ENCODE measurements at places on chromosomes 7 and 10.

DNA sequence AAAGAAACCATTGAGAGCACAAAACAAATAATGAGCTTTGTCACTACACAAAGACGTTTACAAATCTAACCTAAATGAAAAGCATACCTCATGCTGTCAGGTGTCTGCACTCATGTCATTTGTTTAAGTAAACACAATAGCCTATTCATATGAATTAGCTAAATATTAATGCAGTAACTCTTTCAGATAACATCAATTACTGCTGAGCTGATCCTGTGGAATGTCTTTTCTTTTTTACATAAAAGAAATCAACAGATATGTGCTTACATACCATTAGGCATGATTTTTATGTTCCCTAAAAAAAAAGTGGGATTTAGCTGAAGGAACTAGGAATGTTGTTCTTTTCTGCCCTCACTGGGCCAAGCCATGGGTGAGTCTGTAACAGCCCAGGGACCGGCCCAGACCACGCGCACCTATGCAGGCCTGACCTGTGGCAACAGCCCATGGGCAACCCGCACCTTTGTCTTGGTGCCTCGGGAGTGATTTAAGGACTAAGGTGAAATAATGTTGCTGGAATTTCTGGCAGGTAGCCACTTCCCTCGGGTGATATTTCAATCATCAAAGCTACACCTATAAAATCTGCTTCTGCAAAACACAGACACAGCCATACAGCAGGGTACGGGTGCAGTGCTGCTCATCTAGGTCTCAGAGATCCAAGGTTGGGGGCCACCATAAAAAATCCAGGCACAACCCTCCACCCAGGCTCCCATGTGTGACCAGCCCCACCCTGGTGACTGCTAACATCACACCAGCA, 44.6 kb downstream of the FGFR2 start:
- no peak for DNase-seq

- no peak for DNase-seq
Observed at GRCh38 chr10:76242956-76243355, 811.5 kb downstream of the LRMDA start.

DNA sequence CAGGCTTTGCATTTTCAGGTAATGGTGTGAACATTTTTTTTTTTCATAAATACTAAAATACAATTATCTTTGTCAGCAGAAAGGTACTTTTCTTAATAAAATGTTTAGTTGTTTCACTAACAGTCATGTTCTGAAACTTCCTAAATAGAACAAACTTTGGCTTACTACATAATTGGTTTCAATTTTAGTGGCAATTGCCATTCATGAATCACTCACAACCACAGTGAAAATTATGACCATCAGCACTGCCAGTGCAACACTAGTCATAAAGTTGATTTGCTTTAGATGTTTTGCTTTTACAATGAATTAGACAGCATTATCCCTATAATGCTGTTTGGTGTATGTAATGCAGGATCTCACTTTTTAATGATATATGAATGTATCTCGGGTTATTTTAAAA, 297.6 kb upstream of the PLXDC2 start:
- no peak for DNase-seq

DNA sequence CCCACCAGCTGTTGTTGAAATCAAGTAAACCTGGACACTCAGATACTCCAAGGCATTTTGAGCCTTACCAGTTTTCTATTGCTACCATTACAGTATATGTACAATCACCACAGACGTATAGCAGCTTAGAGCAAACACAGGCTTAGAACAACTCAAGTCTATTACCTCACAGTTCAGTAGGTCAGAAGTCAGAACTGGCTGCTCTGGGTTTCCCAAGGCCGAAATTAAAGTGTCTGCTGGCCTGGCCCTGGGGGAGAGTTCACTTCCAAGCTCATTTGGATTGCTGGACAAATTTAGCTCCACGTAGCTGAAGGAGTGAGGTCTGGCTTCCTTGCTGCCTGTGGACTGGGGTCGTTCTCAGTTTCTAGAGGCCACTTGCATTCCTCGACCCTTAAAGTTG, 260.1 kb upstream of the LRRN3 start:
- no peak for DNase-seq

- DNase-seq = no peak
Observed at GRCh38 chr10:130190737-130191115, 54.5 kb downstream of the GLRX3 start.

- peak; percentile 35 for DNase-seq
Observed at GRCh38 chr10:62735464-62736167, 68.9 kb upstream of the ADO start.

- no peak for DNase-seq
Observed at GRCh38 chr10:35348609-35349388, 12.5 kb downstream of the CCNY start.

Measured in T-helper 1 cell (primary cell).